Activated T-cell treated with anti-CD3 and anti-CD28 coated beads, Interleukin-2, amount 50 U/mL, for 72 hours (primary cell): ENCODE measurements at places on chromosomes 6 and 20.

GRCh38 chr6:149196091-149196490 lies 121.4 kb upstream of the TAB2 start:
- no peak for DNase-seq

GRCh38 chr20:13436530-13436929 lies 202.2 kb downstream of the TASP1 start:
- no peak for DNase-seq

GRCh38 chr20:36726168-36726567 lies 19.7 kb downstream of the NDRG3 start:
- no peak for DNase-seq

DNA sequence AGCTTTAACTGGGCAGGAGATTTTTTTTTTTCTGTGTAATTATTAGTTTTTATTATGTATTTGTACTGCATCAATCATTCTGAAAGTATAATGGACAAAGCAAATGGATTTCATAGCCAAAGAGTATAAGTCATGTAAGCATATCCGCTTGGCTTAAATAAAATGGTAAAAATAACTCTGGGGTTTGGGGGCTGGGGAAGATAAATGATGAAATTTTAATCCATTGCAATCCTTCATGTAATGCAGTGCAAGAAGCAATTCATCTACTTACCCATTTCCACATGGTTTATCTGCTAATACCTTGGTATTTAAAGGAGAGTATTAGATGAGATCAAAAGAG lies 781.4 kb downstream of the QKI start:
- DNase-seq = no peak

DNA sequence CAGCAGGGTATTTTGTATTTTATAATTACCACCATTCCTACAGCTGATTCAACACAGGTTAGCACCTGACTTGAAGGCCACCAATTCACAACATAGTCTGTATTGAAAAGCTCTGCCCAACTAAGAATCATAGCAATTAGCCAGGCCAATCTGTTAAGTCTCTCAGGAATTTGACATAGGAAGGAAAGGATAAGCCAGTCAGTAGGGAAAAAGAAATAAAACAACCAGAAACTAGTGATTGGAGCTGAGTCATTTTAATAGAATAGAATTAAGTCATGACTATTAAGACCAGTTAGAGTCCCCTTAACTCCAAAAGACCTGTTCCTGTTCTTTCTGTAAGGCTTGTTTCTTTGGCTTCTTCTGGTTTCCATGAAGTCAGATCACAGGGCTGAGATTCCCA lies 8.1 kb downstream of the RANBP9 start:
- no peak for DNase-seq

DNA sequence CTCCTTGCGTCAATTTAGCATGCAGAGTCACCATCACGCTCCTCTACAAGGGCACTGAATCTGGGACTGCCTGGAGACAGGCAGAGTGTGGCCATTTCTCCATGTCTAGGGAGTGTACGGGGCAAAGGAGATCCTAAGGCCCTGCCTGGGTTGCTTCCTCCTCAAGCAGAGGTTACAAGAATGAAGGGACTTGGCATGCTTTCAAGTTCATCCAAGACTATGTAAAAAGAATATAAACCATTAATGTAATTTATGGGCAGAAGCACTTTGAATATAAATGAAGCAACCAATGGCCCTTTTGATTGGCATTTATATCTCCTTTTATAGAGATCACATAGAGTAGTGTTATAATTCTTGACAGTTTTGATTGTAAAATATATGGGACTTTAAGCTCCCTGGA lies 137.5 kb downstream of the BTBD3 start:
- DNase-seq = no peak

DNA sequence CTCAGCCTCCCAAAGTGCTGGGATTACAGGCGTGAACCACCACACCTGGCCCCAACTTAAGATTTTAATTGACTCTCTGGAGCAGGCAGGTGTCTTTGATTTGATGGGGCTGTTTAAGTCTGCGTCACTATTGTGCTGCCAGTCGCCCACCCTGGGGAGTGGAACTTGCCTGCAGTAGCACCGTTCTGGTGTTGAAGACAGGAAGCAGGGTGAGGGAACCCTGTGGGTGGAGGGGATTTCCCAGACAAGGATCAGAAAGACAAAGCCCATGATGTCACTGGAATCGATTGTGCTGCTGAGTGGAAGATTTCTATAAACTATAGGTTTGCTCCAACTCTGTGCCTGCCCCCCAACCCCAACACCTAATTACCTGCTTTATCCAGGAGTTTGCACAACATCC lies 11.0 kb downstream of the ALDH8A1 start:
- DNase-seq = peak; percentile 73

GRCh38 chr6:74942130-74942529 lies 263.7 kb downstream of the COL12A1 start:
- DNase-seq = no peak

GRCh38 chr6:16049168-16049567 lies 79.7 kb upstream of the MYLIP start:
- DNase-seq = no peak

GRCh38 chr6:158324136-158324535 lies 11.9 kb downstream of the TULP4 start:
- no peak for DNase-seq

GRCh38 chr6:133631421-133631820 lies 257.5 kb upstream of the TCF21 start:
- no peak for DNase-seq
